Heart left ventricle (tissue), 16 donors: ENCODE measurements at places on chromosomes 6 and 20. TPM values are rescaled to one million over a fixed set of nuclear protein-coding genes. Genes with fewer than 3 reads are reported as not detected.

Gene MOG
- 3.2 TPM for total RNA-seq

Gene BPI
- total RNA-seq = not detected

Gene SYNJ2
- 13.1 TPM for total RNA-seq

Gene PTCRA
- total RNA-seq = not detected
